Fibroblast of gingiva (primary cell): ENCODE measurements at places on chromosomes 4 and X.

GRCh38 chr4:1872870-1873269 is 1.7 kb downstream of the NSD2 start:
- DNase-seq = peak; percentile 32

DNA sequence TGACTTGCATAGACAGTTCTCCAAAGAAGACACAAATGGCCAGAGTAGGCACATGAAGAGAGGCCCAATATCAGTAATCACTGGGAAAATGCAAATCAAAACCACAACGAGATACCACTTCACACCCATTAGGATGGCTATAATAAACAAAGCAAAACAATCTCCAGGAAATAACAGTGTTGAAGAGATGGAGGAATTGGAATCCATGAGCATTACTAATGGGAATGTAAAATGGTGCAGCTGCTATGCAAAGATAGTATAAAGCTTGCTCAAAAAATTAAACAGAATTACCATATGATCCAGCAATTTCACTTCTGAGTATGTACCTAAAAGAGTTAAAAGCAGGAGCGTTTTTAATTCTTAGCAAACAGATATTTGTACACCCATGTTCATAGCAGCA is 17.0 kb upstream of the TMEM33 start:
- no peak for DNase-seq

DNA sequence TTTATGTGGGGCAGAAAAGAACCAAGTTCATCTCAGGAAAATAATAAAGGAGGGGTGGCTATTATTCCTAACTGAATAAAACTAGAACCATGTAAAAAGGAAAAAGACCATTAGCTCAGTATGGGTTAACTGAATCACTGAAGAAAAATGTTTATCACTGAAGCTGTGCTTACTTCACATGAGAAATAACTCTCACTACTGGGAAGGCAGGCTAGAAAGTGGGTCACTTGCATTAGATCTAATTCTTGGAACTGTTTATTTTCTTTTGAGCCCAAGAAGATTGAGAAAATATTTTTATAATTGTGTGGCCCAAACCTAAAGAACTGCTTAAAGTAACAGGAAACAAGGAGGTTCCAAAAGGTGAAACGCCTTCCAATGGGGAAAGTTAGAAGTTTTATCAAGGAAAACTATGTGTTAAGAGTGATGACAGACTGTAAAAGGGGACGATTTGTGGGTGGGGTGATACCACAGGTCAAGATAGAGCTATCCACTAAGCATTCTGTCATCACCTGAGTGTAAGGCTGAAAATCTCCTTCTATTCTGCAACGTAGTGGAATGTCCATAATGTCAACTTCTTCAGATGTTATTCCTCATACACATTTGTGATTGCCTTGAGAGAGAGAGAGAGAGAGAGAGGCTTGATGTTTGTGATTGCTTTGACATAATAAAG is 1083.5 kb downstream of the PCDH7 start:
- no peak for DNase-seq

- DNase-seq = no peak
Measured at GRCh38 chr4:179465131-179465797, 2023.0 kb upstream of the AGA start.

GRCh38 chrX:19030805-19031204 is 46.9 kb upstream of the PHKA2 start:
- DNase-seq = no peak

DNA sequence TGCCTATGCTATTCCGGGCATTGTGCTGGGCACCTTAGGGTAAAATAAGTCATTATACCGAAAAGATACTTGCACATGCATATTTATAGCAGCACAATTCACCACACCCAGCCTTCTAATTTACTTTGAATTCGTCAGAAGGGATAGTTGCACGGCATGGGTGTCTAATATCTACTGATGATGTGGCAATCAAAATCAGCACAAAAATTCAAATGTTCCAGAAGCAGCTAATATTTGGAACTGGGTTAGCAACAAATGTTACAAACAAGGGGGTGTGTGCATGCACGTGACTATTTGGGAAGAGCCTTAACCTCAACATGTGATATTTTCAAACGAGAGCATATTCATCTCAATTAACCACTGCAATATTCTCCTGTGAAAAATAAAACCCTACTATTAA is 79.7 kb upstream of the PRSS48 start:
- DNase-seq = peak; percentile 96

DNA sequence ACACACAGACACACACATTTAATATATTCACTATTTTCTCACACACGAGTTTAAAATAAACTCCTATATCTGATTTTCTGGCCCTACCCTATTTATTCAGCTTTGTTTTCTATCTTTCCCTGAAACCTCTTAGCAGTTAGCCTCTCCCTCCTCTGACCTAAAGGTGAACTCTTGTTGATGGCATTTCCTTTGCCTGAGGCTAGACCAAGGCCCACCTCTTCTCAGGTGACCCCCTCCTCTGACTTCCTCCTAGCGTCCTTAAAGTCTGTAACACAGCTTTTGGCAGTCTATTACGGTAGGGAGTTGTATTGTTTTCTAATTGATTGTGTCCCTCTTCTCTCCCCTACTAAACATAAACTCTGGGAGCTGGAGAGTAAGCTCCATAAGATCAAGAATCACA is 1.7 kb upstream of the SRPX2 start:
- no peak for DNase-seq

DNA sequence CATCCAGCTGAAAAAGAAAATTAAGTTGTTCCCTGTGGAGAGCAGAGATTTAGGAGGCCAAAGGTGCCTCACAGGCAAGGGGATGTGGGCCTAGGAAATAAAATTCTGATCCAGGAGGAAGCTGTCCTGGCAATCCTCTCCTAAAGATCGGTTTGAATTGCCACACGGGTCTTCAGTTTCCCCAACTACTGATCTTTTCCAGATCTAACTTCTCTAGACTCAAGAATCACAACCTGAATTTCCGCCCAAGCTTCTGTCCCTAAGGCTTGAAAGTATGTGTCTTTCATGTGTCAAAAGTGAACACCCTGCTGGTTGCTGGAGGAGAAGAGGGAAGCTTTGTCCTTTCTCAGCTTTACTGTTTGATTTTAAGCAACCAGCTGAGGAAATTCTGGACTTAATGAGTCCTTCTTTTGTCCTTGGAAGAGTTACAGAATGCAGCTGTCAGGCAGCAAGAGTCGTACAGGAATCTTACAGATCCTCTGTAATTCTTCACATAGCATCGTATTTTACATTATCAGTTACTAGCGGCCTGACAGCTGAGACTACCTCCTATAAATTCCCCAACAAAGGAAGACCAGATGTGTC is 93.8 kb downstream of the INPP4B start:
- no peak for DNase-seq
